Vagina (tissue), 2 donors: ENCODE measurements at places on chromosomes 11 and 22.

GRCh38 chr22:27666272-27666997 is 135.1 kb downstream of the MN1 start:
- no peaks in the 10 kb centered on the region for H3K27me3 ChIP-seq
- H3K4me3 ChIP-seq, result no peak overlapping the region
- H3K36me3 ChIP-seq, result no peaks in the 10 kb centered on the region
- H3K4me1 ChIP-seq, result peaks cover 36% of the 10 kb centered on the region
- no peak for DNase-seq

DNA sequence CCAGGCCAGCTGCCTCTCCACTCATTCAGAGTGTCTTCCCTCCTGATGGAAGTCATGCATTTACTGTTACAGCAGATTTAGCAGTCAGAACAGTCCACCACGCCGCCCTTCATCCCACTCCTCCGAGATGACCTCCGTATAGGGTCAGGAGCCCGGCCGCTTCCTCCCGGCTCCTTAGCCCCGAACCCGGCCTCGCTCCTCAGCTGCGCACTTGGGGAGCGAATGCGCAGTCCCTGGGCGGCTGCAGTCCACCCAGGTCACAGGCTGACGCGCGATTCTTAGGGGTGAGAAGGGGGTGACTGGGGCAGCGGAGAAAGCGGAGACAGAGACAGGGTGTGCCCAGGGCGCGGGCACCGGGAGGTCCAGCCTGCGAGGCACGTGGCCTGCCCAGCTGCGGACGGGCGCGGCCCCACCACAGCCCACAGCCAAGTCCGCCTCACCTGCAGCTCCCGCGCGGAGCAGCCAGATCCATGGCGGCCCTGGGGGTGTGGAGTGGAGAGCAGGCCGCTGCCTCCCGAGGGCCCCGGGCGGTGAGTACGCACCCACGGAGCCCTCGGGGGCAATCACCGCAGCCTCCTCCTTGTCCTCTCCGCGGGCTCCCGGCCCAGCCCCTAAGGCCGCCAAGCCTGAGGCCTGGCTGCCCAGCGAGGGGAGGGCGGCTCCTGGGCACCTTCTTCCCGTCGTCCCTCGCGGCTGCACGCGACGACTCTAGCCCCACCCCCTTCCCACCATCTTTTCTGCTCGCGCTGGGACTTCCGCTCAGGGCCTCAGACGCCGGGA is 286.6 kb downstream of the BRD1 start:
- no peaks in the 10 kb centered on the region for H3K27me3 ChIP-seq
- H3K27ac ChIP-seq, result no peak overlapping the region
- H3K4me3 ChIP-seq, result no peak overlapping the region
- H3K4me1 ChIP-seq, result no peaks in the 10 kb centered on the region

DNA sequence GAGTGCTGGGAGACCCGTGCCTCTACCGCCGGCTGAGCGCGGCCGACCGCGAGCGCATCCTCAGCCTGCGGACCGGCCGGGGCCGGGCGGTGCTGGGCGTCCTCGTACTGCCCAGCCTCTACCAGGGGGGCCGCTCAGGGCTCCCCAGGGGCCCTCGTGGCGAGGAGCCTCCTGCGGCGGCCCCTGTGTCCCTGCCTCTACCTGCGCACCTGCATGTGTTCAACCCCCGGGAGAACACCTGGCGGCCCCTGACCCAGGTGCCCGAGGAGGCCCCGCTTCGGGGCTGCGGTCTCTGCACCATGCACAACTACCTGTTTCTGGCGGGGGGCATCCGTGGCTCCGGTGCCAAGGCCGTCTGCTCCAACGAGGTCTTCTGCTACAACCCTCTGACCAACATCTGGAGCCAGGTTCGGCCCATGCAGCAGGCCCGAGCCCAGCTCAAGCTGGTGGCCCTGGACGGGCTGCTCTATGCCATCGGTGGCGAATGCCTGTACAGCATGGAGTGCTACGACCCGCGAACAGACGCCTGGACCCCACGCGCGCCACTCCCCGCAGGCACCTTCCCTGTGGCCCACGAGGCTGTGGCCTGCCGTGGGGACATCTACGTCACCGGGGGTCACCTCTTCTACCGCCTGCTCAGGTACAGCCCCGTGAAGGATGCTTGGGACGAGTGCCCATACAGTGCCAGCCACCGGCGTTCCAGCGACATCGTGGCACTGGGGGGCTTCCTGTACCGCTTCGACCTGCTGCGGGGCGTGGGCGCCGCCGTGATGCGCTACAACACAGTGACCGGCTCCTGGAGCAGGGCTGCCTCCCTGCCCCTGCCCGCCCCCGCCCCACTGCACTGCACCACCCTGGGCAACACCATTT is 3.5 kb downstream of the KLHDC7B start:
- DNase-seq, result no peak
- H3K27me3 ChIP-seq, result peaks cover 7% of the 10 kb centered on the region
- H3K4me1 ChIP-seq, result peaks cover 17% of the 10 kb centered on the region
- H3K4me3 ChIP-seq, result peak overlapping the region; percentile 22

DNA sequence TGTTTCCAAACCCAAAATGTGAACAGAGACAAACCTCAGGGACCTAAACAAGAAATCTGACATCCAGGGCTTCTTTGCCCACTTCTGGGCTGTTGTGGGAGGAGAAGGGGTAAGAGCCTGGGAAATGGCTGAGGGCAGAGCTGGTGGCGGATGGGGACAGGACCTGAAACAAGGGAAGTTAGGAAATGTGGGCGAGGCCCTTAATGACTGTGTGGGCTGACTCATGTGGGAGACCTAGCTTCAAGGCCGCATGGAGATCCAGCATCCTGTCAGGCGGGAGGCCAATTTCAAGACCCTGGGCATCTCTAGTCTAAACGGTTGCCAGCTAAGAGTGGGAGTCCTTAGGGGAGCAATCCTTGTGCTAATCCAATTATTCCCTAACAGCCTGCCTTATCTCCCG is 2.1 kb upstream of the OAF start:
- H3K4me1 ChIP-seq, result peaks cover 84% of the 10 kb centered on the region
- H3K4me3 ChIP-seq, result no peak overlapping the region
- H3K27me3 ChIP-seq, result no peaks in the 10 kb centered on the region

DNA sequence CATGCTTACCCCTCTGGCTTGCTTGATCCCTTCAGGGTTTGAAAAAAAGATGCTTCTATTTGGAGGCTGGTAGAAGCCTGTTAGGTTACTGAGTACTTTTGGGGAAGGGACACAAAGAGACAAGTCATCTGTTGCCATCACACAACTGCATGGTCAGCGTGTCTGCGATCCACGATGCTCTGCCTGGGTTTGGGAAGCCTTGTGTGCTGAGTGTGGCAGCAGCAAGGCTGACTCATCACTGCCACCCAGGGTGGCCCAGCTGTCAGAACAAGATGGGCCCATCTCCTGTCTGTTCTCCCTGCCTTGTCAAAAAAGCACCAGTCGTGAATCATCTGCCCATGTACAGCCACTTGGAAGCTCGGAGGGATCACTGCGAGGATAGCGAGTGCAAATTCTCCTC is 26.2 kb downstream of the UBASH3B start:
- H3K4me3 ChIP-seq, result no peak overlapping the region
- peaks cover 5% of the 10 kb centered on the region for H3K4me1 ChIP-seq
- H3K36me3 ChIP-seq, result no peaks in the 10 kb centered on the region
- no peak for DNase-seq
- no peaks in the 10 kb centered on the region for H3K27me3 ChIP-seq
- H3K27ac ChIP-seq, result no peak overlapping the region
